GM06990 (cell line): ENCODE measurements at places on chromosomes 4 and X.

DNA sequence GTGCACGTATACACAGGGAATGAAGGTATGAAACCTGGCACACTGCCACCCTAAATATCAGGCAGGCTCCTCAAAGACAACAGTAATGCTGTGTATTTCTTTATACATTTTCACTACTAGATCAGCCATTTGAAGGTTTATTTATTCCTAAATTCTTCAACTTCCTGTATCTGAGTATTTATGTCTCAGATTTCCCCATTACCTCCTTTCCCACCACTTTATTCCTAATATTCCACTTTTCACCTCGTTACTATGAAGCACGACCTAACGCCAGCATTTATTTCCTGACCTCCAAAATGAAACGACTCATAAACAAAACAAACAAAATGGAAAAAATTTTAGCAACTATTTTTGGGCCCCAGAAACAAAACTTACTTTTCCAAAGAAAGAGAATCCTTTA, 69.6 kb downstream of the MAML3 start:
- DNase-seq: no peak

GRCh38 chrX:129957241-129958082, 25.0 kb upstream of the BCORL1 start:
- DNase-seq: peak; percentile 85

DNA sequence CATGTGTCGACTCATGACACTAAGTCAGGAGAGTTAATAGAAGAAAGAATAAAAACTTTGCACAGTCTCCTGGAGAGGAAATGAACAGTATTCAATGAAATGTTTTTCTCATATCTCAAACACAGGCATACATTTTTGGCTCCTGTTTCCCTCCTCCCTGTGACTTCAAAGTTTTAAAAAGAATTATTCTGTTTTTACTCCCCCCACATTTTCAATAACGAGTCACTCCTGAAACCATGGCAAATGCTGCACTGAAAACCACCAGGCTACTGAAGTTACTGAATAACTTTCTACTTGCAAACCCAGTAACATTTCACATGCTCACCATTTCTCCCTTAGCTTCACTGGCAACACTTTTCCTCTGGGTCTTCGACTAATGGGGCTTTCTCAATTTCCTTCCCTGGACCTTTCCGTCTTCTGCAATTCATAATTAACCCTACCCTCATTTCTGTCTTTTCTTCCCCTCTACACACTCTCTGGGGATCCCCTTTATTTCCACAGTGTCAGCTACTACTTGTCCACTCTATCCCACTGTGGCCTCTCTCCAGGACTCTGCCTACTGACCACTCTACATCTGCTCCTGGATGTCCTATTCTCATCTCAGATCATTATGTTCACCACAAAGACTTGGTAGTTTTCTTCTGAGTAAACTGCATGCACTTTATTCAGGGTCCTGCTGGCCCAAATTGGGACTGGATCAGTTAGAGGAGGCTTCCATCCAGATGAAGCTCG, 225.8 kb upstream of the ETNPPL start:
- no peak for DNase-seq

GRCh38 chrX:10239611-10240064, 82.9 kb downstream of the CLCN4 start:
- DNase-seq: no peak

DNA sequence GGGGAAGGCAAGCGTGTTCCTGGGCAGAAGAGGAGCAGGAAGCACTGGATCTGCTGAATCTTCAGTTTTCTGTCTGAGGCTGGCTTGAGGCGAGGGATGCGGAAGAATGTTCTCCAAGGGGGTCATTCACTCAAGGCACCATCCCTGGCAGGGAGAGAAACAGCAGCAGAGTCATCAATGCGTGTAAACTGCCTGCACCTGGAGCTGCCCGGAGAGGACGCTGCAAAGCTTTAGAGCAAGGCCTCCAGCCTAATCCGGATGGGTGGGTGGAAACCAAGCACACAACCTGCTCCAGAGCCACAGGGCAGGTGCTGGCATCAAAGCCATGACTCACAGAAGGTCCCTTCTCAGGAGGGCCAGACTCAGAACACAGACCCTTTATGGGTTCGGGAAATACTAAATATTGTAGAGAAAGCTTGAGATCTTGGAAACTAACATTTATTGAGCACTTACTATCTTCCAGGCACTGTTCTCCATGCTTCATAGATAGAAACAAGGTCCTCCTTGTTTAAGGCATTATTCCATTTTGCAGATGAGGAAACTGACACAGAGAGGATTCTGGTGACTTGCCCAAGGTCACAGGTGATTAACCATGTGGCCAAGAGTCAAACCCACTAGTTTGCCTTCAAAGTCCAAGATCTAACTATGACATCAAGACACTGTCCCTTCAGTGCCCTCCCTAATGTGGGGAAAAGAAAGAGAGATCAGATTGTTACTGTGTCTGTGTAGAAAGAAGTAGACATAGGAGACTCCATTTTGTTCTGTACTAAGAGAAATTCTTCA, 7.7 kb downstream of the PROM1 start:
- DNase-seq: no peak
